C1 segment of cervical spinal cord (tissue), 14 donors: ENCODE measurements at places on chromosomes 3 and 15.

- no peak for DNase-seq
Observed at GRCh38 chr3:96959901-96960641, 145.7 kb downstream of the EPHA6 start.

DNA sequence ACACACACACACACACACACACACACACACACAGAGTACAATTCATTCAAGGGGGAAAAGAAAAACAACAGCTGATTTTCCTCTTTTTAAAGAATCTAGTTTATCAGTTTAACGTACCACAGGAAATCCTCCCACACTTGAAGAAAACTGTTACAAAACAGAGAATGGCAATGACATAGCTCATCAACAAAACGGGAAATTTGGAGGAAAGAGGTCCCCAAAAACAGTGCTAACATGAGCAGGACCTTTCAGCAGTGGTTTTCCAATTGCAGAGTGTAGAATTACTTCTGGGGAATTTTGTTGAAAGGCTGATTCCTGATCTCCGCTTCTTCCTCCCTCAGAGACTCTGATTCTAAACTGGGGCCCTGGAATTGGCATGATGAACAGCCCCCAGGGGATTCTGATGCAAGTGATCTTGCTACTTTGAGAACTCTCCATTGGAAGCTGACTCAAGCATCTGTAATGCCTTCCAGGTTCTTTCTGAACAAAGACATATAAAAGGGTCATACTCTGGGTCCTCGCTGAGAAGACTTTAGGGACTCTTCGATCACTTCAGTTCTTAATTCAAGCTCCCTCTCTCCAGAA is 442.6 kb upstream of the PROK2 start:
- no peak for DNase-seq

GRCh38 chr3:138642226-138642926 is 33.8 kb downstream of the FAIM start:
- no peak for DNase-seq

DNA sequence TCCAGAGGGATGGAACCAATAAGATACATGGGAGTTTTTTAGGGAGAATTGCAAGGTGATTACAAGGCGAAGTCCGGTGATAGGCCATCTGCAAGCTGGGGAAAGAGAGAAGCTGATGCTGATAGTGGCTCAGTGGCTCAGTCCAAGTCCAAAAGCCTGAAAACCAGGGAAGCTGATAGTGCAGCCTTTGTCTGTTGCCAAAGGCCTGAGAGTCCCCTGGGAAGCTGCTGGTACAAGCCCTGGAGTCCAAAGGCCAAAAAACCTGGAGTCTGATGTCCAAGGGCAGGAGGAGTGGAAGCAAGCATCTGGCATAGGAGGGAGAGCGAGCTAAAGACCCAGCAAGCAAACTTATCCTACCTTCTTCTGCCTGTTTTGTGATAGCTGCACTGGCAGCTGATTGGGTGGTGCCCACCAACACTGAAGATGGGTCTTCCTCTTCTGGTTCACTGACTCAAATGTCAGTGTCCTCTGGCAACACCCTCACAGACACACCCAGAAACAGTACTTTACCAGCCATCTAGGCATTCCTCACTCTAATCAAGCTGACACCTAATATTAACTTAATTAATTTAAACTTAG is 16.7 kb downstream of the TFG start:
- DNase-seq = no peak

- DNase-seq = no peak
Observed at GRCh38 chr3:30576946-30577345, 29.5 kb upstream of the TGFBR2 start.

DNA sequence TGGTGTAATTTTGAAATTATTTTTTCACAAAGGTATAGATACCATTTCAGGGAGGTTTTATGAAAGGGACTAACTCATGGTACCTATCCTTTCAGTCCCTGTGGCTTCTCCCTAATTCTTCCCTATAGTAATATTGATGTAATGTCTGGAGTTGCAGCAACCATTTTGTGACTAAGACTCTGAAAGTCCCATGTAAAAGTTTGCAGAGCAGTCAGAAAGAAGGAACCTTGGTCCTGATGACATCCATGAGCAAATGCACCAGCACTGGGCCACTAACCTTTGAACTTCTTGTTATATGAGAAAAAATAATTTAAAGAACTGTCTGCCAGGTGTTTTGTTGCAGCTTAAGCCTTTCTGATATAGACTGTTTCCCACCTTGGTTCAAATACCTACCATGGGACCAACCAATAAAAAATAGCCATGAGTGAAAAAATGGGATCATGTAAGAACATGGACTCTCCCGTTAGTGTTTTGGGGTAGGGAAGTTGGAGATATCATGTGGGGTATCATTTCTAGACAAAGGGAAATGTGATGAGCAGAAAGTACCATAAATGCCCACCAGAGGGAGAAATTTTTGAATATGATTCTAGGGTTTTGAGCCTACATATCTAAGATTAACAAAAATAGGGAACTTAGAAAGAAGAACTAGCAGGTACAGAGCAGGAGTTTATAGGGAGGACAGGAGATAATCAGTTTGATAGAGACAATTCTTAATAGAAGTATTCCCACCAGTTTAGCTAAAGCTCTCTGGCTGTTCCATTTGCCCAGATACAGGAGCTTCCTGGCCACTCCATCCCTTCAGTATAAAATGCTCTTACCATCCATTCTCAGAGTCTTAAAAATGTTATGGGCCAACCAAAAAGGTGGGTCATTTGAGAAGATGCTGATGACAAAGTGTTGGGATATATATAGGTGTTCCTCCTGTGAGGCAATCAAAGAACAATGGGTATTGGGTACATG is 3.4 kb upstream of the CPOX start:
- DNase-seq = no peak

DNA sequence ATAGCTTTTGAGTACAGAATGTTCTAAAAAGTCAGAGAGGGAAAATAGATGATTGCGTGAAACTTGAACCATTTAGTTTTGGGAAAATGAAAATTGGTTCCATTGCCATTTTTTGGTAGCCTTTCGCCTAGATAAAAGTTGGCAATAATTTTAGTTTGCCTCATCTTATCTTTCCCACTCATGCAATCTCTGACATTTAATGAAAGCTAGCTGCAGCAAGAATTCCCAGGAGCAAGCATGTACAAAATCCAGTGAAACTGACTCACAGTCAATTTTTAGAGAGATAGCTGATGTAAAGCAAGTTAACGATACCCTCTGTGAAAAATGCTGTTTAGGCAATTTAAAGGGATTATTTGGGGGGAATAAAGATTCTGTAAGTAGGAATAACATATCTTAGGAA is 797.4 kb downstream of the GRM7 start:
- no peak for DNase-seq

DNA sequence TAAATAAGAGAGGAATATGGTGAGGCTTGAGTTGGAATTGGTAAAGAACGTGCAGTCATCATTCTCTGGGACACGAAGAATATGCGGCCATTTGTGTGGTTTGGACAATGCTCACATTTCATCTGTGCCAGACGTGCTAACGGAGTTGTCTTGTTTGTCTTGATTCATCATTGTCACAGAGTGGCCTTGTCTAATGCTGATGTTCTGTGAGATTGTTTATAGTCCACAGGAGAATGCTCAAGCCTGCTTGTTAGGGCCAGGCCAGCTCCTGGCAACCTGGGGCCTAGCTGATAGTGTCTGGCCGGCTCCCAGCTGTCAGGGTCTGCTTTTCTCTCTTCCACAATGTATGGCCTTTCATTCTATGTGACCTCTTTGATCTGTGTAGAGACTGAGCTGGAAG is 384.7 kb downstream of the EDEM1 start:
- DNase-seq = no peak

DNA sequence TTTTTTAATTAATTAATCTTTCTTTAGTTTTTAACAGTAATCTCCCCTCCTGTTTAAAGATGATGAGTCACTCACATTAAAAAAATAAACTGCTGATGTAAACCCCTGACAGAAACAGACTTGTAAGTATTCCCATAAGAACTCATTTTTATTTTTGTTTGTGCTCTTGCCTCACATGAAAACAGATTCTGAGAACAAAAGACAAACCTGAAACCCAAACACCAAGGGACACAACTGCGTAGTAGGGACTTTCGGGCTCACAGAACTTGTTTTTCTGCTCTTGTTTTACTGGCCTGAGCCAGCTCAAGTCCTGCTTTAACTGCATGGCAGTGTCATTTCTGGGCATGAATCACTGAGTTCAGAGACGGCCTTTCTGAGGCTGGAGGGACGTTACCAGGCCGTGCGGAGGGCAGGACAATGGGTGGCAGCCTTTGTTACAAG is 600.8 kb downstream of the FOXP1 start:
- no peak for DNase-seq

DNA sequence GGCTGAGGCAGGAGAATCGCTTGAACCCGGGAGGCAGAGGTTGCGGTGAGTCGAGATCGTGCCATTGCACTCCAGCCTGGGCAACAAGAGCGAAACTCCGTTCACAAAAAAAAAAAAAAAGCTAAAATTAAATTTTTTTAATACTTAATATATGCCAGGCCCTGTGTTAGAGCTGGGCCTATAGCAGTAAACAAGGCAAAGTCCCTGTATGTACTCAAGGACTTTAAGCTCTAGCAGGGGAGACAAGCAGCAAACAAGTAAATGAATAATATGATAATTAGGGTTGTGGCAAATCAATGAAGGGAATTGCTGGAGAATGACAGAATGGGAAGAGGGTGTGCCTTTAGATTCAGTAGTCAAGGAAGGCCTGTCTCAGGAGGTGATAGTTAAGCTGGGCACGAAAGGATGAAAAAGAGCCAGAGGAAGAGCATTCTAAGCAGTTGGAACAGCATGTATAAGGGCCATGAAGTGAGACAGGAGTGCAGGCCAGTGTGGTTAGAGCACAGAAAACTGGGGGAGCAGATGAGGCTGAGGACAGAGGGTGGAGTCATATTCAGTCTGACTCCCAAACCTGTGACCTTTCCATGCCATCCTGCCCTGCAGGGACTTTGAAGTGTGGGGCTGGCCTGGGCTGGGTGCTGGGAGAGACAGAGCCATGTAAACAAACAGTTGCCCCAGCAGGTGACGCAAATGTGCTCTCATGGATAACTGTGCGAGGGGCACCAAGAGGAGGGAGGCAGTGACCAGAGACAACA is 6.6 kb upstream of the RAF1 start:
- no peak for DNase-seq

DNA sequence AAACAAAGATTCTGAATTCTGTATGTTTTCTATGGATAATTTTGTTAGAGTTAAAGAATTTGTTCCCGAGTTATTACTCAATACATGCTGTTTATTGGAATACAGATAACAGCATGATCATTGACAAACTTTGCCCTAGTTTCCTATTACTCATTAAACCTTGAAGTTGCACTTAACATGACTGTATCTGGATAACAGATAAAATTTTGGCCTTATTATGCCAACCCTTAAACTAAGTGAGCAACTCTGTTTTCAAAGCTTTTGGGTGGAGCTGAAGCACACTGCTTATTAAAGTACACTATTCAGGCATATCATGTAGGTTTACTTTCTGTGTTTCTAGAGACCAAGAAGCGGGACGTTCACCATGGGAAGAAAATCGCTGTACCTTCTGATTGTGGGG is at the start of gene AADAC:
Gene AADAC (plus strand): TSS at position 318 of the 400 bp plus-strand sequence. CDS start 47 bp downstream, at position 365.
- DNase-seq = no peak

GRCh38 chr3:197494366-197495058 is 61.3 kb downstream of the BDH1 start:
- DNase-seq = no peak

DNA sequence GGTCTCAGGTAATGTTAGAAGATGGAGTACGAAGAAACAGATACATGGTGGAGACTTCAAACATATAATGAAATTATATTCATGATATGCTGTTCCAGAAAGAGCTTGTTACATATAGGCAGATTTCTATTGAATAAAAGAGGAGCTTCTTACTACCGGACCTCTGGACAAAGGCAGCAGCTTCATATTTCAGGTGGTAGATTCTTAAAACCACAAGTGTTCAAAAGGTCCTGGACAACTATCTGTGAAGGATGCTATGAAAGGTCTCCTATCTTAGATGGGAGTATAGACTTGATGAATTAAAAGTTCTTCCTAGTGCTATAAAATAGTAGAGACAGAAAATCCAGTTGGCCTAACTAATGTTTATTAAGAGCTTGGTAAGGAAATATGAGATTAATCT is 43.2 kb downstream of the MYLK start:
- no peak for DNase-seq

- no peak for DNase-seq
Observed at GRCh38 chr15:28979208-28979841, 93.6 kb downstream of the APBA2 start.

GRCh38 chr3:16864610-16865313 is 20.0 kb upstream of the PLCL2 start:
- no peak for DNase-seq

- no peak for DNase-seq
Observed at GRCh38 chr15:72793766-72794660, 10.5 kb upstream of the ADPGK start.

DNA sequence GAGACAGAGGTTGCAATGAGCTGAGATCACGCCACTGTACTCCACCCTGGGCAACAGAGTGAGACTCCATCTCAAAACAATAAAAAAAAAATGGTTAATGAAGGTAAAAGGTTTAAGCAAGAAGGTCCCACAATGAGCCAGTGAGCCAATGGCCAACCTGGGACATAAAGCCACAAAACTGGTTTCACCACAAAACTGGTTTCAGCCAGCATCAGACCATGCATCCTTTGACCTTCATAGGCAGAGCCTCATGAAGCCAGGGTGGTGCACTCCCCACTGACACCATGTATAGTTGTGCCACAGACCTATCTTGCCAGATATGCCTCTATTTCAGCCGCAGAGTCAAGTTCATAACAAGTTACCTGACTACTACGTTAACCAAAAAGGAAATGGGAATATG is 41.9 kb downstream of the SCAP start:
- no peak for DNase-seq

GRCh38 chr15:73678498-73678897 is 5.7 kb upstream of the CD276 start:
- no peak for DNase-seq

GRCh38 chr15:77563623-77564156 is 69.0 kb downstream of the LINGO1 start:
- no peak for DNase-seq

GRCh38 chr3:46908986-46909534 is 31.5 kb downstream of the PTH1R start:
- no peak for DNase-seq

DNA sequence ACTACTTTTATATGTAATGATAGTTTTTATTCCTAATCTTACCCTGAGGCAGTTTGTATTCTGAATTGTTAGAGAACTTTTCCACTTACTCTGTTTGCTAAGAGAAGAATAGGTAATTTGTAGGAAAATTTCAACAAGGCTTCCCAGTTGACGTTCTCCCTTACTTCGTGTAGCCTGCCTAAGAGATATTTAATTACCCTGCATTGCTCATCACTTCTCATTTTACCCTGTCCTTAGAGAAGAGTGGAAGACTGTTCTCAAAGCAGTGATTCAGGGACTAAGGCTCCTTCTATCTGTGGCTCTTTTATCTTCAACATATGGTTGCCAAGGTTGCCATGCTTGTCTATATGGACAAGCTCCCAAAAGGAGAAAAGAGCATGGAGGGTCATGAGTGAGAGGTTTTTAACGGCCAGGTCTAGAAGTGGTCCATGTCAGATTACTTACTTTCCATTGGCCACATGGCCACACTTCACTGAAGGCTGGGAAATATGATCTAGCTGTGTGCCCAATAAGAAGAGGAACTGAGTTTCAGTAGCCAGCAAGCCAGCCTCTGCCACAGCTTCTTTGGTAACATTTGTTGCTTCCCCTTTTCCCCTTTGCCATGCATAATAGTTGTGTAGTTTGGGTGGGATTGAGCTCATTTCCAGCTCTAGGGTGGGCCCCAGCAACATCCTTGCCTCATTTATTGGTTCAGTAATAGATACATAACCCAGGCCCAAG is 22.1 kb downstream of the PDE8A start:
- DNase-seq = no peak
